Stimulated activated CD4-positive, alpha-beta T cell treated with anti-CD3 and anti-CD28 coated beads, Interleukin-15, amount 100 ng/mL, for 1 hour (primary cell): ENCODE measurements at places on chromosomes 4 and X.

DNA sequence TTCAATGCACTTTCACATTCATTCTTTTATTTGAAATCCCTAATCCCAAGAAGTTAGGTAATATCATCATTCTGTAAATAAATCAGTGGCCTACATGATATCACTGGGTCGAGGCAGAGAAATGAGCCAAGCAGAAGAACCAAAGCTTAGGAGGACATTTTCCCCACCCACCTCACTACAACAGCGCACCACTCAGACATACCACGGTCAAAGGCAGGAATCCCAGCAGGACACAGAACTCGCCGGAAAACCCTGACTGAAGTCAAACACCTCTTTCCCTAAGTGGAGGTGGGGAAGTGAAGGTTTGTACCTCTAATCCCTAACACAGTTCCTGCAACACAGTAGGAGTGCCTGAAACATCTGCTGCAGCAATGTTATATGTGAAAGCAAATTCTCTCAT lies 21.5 kb downstream of the RELL1 start:
- no peak for DNase-seq

DNA sequence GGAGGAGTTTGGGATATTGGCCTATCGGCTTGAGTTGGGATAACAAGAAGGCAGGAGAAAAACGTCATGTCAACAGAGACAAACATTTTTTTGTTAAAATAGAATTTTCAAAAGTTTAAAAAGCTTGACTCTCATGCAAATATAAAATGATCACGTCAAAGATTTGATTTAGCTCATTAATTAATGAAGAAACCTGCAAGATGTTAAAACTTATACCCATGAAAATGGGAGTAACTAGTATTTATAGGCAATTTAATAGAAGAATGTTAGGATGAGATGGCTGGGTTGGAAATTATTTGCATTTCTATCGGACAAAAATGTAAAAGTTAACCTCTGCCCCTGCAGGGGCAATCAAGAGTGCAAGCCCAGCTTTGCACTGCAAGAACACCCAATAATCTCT lies 184.6 kb upstream of the BCOR start:
- DNase-seq = no peak

DNA sequence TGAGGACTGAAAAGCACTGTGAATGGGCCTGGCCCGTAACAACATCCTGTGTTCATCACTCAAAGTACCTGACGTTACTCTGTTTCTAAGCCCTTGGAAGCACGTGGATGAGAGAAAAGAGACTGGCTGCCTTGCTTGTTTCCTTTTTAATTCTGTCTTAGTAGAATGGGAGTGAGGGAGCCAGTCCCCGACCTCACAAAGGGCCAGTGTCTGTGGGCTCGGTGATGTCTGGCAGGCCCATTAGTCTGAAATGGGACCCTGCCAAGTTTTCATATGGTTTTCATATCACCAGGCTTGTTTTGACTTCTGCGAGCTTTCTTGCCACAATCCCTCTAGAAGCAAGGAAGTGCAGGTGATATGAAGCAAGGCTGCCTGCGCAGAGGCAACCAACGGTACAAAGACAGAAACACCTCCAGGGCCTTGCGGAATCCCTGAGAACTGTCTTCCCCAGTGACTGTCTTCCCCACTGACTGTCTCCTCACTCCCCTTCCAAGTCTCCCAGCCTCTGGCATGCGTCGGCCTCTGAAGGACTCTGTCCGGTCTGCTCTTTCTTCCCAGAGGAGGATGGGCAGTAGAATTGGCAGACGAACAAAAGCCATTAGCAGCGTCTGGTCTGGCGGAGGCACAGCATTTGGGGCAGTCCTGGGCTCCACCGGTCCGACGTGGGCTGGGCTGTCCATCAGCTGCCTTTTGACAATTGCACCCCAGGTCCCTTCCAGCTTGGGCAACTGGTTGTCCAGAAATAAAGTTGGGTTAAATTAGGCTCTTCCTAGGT lies 20.2 kb upstream of the RASL11B start:
- DNase-seq = no peak

- no peak for DNase-seq
Observed at GRCh38 chrX:153638041-153638371, 9.0 kb upstream of the DUSP9 start.

DNA sequence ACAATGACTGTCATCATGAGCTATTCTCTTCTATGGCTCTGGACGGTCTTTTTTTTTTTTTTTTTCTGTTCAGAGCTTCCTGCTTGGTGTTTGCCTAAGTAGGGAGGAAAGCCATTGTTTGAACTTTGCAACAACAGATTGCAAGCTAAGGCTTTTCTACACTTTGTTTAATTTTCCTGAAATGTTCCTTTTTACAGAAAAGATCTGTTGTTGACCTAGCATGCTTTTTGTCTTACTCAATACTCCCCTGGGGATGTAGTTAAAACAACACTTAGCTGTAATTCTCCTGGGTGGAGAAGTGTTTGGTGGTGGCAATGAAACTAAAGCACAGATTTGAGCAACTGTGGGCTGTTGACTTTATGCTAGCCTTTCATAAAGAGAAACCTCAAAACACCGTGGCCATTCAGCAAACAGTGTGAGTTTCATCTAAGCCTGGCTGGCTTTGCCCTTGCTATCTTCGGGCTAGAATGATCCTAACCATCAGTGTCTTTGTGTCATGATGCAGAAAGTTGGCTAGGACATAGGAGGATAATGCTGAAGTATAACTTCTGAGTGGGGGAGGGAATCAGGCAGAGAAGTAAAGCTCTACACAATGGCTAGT lies 110.5 kb downstream of the ANXA3 start:
- no peak for DNase-seq

DNA sequence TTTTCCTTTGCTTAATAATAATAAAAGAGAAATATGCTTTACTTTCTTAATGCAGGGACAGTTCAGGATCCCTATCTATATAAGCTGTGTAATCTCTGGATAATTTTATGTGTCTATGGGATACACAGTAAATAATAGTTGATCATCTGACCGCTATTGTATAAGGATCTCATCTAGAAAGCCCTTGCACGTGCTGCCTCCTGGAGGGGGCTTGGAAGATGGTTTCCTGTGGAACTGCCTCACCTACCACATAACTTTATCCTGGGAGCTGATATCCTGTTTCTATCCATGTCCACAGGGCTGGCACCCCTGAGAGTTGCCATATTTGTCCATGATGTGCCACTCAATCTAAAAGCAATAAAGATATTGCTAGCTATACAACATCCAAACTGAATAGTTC lies 139.3 kb upstream of the FRMPD4 start:
- DNase-seq = no peak

GRCh38 chrX:136665258-136665900 lies 17.4 kb downstream of the CD40LG start:
- no peak for DNase-seq

DNA sequence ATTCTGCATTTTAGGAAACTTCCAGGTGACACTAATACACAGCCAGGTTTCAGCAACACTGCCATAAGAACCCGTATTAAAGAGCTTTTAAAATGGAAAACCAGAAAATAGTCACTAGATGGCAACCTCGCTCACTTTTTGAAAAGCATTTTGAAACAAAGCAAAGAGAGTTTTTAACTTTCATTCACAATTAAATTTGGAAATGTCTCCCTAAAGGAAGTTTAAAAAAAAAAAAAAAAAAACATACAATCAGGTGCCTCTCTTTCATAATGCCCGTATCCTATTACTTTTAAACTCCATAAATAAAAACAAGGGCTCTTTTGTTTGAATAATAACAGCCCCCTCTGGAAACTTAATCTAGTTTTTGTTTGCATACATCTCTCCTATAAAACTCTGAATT lies 20.3 kb downstream of the MEPE start:
- DNase-seq = no peak

GRCh38 chr4:188822698-188823097 lies 683.5 kb downstream of the TRIML1 start:
- DNase-seq = no peak
